ENCODE measurements at places on chromosomes 3 and 15.

- DNase-seq = no peak
Measured at GRCh38 chr15:34890424-34890823, 79.1 kb downstream of the AQR start.

GRCh38 chr3:30779686-30780287 lies 114.7 kb downstream of the GADL1 start:
- DNase-seq = no peak

DNA sequence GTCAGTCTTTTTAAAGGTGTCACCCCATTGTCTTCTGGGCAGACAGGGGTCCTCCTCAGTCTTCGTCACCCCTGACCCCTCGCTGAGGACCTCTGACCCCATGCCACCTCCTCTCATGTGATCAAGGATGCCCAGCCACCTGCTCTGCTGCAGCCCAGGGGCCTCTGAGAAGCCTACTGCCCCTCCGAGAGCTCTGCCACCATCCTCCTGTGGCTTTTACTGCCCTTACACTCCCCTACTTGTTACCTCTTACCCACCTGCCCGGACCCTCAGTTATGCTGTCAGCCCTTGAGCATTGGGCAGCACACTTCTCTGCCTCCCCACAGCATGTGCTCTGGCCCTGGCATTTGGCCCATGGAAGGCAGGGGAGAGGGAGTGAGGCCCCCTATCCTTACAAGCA lies 123.2 kb downstream of the LRRK1 start:
- no peak for DNase-seq

GRCh38 chr3:156619376-156619775 lies 55.0 kb upstream of the TIPARP start:
- DNase-seq = no peak

GRCh38 chr15:69060744-69061143 lies 46.2 kb downstream of the NOX5 start:
- DNase-seq = no peak

DNA sequence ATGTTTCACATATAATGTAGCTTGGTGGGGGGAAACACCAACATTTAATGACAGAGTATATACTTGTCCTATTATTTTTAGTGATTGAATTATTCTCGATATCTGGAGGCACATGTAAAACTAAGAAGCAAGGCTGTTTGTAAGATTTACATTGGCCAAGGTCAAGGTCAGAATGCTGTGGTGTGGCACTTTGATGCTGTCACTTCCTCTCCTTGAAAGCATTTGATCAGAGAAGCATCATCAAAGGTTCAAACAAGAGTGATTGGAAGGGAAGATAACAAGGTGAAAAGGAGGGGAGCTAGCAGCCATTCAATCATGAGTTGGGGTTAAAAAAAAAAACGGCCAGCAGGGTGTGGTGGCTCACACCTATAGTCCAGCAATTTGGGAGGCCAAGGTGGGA lies 26.4 kb downstream of the RTF1 start:
- no peak for DNase-seq

- no peak for DNase-seq
Measured at GRCh38 chr3:187150599-187150998, 11.3 kb upstream of the RPL39L start.

DNA sequence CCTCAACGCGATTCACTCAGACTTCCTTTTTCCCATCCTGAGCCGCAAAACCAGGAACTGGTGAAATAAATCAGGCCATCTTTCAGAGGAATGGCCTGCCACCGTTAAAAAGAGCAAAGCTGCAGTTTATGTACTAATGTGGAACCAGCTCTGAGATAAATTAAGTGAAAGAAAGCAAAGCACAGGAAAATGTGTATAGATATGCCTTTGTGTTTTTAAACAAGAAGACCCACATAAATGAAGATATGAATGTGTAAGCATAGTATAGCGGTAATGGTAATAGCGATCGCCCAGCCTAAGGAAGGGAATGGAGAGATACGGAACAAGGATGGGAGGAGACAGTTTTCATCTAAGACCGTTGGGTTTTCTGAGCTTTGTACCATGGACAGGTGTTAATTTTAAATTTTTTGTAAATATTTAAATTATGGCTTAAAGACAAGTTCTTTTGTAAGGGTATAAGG lies 30.8 kb upstream of the RPN1 start:
- no peak for DNase-seq

GRCh38 chr3:33989229-33989628 lies 190.8 kb downstream of the PDCD6IP start:
- DNase-seq = no peak

DNA sequence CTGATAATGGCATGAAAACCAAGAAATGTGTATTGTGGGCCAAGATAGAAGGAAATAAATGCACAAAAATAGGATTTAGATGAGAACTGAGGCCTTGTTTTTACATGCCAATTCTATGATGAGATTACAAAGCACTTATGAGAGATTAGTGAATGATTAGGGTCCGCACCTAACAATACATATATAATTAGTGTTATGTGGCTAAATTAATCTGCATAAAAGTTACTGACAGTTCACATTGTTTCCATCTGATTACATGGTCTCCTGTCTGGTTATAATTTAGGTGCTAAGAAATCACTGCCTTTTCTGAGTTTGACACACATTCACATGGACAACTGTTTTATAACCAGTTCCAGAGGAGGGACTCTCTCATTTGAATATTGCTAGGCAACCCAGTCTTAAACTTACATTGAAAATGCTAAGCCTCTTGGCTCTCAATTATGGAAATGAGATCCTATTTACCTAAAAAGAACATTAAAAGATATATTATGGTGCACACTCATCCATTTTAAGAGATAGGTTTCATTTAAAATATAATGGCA lies 117.0 kb upstream of the ARL6 start:
- no peak for DNase-seq

GRCh38 chr15:91952216-91952615 lies 98.7 kb downstream of the SLCO3A1 start:
- no peak for DNase-seq

- no peak for DNase-seq
Measured at GRCh38 chr3:194364652-194365434, 4.7 kb downstream of the LRRC15 start.

- DNase-seq = peak; percentile 37
Measured at GRCh38 chr15:64665179-64665578, 110.2 kb downstream of the RBPMS2 start.

GRCh38 chr3:62214850-62215249 lies 158.5 kb downstream of the FEZF2 start:
- no peak for DNase-seq

DNA sequence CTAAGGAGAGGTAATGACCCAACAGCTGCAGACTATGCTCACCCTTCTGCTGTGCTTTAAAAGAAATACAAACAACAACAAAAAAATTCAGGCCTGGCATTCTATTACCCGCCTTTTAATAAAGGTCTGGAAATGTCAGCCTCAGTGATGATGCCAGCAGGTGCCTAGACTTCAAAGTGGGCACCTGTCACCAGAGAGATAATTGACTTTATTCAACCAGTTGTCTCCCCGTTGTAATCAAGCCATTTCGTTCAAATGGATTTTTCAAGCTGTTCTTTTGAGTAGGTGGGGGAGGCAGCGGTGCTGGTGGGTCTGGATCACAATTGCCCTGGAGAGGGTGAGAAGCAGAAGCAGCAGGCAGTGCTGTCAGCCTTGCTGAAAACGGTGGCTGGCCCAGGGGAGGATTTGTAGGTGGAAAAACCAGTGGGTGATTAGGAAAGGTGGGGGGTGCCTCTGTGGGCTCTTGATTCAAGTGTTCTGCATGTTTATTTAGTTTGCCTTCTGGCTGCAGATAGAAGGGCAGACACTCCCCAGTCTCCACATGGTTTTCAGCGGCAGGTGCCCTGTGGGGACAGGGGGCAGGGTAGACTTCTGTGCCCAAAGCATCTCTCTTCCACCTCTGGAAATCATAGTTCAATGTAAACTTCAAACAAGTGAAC lies 300.2 kb upstream of the SLCO3A1 start:
- DNase-seq = no peak

- DNase-seq = peak; percentile 28
Measured at GRCh38 chr3:172836390-172836997, 86.0 kb downstream of the ECT2 start.

DNA sequence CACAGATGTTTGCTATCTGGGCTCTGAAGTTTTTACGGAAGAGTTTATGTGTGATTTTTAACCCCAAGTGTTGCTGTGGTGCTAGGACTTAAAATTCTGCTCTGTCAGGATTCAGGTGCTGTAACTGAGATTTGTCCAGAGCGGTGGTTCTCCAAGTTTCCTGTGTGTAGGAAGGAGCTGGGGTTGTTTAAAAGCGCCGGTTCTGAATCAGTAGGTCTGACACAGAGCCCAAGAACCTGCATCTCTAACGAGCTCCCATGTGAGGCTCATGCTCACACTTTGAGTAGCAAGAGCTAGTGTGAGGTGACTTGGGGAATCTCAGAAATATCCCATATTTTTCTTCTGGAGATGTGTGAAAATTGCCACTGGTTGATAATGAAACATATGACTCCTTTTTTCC lies 325.5 kb downstream of the SATB1 start:
- DNase-seq = no peak

- no peak for DNase-seq
Measured at GRCh38 chr15:70526221-70526973, 237.0 kb downstream of the UACA start.

GRCh38 chr3:52088445-52089367 lies 32.3 kb upstream of the DUSP7 start:
- no peak for DNase-seq

DNA sequence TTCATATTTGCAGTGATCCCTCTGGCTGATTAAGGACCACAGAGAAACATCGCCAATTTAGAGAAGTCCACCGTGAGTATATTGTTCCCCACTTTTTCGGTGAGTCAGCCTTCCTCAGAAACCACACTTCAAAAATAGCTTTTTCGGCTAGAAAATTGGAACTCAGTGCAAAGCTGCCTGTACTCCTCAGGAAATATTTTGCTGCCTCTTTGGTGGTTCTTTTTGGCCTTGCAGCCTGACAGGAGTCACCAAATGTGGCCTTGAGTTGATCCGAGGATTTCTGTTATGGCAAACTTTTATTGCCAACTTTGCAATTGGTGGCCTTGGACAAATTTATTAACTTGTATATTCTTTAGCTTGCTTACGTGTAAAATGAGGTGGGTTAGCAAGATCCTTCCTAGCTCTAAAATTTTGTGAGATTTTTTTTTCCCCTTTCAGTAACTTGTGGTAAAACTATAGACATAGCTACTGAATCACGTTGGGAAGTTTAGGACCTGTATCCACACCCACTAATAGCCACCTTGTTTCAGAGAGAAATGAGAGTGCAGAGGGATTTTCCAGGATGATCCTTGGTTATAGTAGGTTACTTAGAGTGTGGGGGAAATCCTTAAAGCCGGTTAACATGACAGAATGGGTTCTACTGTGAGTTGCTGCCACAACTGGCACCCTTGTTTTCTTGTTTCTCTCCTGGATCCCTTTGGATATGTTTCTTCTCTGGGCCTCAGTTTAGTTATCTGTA lies 9.9 kb downstream of the ARL6IP5 start:
- DNase-seq = no peak

GRCh38 chr3:174342171-174342570 lies 517.0 kb upstream of the NAALADL2 start:
- DNase-seq = no peak

- no peak for DNase-seq
Measured at GRCh38 chr3:41638381-41638780, 323.5 kb downstream of the ULK4 start.

DNA sequence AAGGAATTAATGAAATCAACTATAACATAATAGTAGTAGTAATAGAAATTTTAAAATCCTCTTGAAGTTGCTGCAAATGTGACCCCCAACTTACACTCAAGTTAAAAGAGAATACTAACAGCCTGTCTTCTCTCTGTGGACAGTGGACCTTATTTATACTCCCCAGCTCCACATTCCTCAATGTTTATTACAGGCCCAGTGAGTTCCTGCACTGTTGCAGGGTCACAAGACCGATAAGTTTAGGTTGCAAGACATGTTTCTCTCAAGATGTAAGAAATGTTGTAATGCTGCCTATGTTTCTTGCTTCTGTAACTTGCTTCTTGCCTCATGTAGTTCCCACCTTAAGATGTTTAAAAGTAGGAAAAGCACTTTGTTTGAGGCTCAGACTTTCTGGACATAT lies 888.1 kb downstream of the PDCD6IP start:
- no peak for DNase-seq

GRCh38 chr3:182487611-182488010 lies 305.7 kb upstream of the ATP11B start:
- DNase-seq = no peak

- DNase-seq = peak; percentile 99
Measured at GRCh38 chr15:50828610-50829206, 63.2 kb upstream of the SPPL2A start.

DNA sequence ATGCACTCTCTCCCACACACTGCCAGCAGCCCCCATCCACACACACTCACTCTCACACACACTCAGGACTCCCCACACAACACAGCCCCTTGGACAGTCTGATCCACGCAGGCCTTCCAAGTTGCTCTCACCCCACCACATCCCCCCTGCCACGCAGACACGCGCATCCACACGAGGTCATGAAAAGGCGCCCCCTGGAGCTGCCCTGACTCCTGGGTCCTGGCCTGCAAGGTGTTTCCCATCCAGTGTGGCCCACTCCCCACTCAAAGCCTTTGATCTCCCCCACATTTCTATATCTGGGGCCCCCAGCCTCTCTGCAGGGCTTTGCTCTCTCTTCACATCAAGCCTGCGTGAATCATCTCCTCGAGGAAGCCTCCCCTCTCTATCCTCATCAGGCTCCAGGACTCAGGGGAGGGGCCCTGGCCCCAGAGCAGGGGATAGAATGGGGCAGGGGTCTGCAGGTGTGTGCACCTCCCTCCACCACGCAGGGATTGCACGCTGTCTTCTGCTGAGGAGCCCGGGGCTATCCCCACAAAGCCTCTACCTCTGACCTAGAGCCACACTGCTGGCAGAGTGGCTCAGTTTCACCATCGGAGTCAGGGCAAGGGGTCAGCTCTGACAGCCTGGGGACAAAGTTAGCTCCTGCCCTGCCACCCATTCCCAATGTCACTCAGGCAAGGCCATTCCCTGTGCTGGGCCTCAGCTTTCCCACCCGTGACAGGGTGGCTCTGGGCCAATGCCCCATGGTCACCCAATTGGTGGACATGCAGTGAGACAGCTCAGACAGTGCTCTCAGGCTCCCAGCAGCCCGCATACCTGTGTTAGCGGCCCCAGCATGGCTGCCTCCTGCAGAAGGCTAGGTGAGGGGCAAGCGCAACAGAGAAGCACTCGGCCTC lies 6.4 kb downstream of the MYL3 start:
- DNase-seq = no peak

DNA sequence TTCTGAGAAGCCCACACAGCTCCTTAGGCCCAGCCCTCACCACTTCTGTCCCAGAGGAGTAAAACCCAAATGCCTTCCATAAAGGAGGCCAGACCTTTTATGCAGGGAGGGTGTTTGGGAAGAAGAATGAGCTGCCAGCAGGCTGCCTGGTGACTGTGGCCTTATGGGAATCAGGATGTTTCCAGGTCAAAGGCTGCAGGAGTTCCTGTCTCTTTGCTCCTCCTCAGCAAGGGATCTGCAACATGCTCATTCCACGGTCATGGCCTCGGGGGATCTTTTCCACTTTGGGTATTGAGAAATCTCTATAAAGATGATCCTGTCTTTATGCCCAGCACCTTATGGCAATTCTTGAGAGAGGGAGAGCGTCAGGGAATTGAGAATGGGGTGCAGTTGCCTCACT lies 25.2 kb upstream of the MAGEF1 start:
- no peak for DNase-seq

Measured in kidney glomerular epithelial cell (primary cell).